ENCODE measurements at places on chromosomes 4 and X.

DNA sequence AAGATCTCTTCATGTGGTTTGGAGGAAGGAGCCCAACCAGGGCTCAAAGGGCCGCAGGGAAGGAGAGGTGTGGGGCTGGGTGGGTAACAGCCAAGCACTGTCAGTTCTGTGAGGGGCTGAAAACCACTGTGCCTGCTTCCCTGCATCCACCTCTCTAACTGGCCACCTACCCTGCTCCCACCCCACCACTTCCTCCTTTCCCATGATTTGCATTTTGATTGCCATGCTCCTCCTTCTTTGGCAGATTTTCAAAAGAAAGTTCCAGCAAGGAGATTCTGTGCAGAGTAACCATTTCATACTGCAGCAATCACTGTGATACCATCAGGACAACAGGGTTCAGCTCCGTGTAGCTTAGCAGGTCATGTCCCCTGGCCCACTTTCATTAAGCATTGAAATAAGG is 1.8 kb downstream of the ZNF674 start:
- no peak for DNase-seq

- no peak for DNase-seq
Observed at GRCh38 chrX:123392921-123393320, 208.8 kb downstream of the GRIA3 start.

DNA sequence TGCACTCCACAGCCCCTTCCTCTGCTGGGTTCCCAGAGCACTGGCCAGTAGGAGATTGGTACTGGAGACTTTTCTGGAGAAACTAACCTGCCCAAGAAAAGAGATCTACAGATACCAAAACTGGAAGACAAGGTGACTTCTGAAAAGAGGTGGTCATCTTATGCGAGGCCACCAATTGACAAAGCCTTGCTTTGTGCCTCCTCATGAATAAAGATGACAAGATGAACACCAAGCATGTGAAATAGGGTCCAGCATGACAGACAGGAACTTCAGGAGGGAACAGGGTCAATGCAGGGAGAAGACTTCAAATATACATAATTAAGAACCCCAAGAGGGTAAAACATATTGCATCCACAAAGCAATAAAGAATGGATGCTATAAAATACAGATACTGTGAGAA is 137.9 kb downstream of the APBB2 start:
- DNase-seq, result no peak

DNA sequence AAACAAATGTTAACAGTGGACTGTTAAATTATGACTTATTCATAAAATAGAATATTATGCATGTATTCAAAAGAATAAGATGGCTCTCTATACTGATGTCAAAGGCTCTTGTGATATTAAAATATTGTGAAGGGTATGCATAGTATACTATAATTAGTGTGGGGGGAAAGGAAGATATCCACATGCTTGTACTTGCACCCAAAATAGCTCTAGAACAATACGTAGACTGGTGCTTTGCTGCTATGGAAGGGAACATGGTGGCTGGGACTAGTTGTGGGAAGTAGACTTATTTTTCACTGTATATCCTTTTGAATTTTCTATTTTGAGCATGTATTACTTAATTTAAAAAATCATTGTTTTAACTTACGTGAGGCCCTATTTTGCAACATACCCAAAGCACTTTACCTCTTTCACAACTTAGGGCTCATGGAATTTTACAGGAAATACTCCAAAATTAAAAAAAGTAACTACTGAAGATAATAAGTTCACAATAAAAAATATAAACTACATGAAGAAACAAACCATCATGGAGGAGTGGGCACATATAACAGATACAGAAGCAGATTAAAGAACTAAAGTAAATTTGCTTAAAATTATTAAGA is 7.9 kb downstream of the PGRMC2 start:
- DNase-seq, result no peak

DNA sequence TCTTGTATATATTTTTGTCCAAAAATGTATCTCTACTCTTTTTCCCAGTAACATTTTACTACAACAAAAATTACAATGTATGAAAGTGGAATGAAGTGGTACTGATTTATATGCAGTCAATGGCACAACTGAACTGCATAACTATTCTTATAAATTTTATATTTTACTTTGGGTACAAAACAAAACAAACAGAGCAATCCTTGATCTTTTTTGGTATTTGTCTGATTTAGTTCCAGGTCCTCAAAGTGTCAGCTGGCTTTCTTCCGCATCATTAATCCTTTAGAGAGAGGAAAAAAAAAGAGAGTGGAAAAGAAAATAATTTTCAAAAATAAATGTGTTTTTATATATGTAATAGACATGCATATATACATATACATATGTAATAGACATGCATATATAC is 252.4 kb upstream of the SLIT2 start:
- peak; percentile 48 for DNase-seq

DNA sequence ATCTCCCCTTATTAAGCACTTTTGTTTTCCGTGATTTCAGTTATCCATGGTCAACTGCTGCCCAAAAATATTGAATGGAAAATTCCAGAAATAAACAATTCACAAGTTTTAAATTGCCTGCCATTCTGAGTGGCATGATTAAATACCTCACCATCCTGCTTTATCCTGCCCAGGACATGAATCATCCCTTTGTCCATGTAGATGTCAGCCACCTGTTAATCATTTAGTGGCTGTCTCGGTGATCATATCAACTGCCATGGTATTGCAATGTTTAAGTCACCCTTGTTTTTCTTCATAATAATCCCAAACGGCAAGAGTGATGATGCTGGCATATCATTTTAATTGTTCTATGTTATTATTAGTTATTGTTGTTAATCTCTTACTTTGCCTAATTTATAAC is 79.8 kb upstream of the LHFPL1 start:
- no peak for DNase-seq

- DNase-seq, result no peak
Observed at GRCh38 chrX:11273544-11273943, 19.7 kb upstream of the AMELX start.

DNA sequence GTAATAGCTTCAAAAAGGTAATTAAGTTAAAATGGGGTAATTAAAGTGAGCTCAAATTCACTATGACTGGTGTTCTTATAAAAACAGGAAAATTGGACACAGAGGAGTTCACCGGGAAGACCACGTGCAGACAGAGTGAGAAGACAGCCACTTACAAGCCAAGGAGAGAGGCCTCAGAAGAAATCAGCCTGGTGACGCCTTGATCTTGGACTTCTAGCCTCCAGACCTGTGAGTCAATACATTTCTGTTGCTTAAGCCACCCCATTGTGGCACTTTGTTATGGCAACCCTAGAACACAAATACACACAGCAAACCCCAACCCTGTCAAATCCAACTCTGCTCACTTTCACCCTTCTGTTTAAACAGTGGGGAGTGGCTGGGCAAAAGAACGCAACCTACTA is 4.1 kb upstream of the CD38 start:
- no peak for DNase-seq

DNA sequence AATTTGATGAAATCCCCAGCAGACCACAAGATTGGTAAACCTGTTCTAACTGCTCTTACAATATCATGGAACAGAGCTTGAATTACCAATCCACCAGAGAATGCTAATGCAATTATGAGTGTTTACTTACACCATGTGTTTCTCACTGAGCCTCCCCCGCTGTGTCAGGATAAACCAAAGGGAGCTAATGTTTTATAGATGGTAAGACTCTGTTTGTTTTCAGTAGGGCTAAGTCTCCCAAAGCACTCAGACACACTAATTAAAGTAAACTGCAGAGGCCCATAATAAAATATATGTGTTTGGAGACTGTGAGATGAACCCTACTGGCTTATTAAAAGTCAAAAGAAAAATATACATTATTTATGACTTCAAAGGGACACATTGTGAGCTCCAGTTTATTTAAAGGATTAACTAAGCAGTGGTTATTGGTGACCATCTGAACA is 261.7 kb upstream of the FAM241A start:
- peak; percentile 51 for DNase-seq

DNA sequence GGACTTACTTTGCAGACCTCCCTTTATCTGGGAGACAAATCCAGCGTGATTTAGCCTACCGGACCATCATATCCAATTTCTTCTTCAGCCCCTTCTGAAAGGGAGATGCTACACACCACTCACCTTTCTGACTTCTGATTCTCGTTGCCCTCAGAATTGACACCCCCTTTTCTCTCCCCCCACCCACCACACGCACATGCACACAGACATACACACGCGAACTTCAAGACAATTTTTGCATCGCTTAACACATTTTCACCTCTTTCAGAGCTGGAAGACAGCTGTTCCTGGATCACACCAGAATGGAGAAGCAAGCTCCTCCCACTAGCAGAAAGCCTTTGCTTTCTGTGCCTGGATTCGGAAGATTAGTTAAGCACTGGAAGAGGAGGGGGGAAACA is 1.0 kb upstream of the SNCA start:
- no peak for DNase-seq

DNA sequence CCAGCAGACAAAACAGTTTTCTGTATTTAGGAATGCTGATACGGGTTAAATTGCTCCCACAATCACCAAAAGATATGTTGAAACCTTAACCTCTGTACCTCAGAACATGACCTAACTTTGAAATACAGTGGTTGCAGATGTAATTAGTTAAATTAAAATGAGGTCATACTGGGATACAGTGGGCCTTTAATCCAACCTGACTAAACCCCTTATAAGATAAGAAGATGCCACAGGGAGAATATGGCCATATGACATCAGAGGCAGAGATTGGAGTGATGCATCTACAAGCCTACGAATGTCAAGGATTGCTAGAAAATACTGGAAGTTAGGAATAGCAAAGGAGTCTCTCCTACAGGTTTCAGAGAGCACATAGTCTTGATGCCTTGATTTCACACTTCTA is 32.1 kb upstream of the PARM1 start:
- DNase-seq, result no peak

DNA sequence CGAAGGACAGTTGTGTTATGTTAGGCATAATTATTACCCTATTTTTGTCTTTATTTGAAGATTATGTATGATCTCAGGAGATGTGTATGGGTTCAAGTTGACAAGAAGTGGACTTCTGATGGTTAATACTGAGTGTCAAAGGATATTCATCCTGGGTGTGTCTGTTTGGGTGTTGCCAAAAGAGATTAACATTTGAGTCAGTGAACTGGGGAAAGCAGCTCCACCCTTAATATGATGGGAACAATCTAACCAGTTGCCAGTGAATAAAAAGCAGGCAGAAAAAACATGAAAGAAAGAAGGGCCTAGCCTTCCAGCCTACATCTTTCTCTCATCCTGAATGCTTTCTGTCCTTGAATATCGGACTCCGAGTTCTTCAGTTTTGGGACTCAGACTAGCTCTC is 332.6 kb downstream of the DTHD1 start:
- no peak for DNase-seq

GRCh38 chr4:7333024-7333780 is 101.5 kb downstream of the PSAPL1 start:
- no peak for DNase-seq

- no peak for DNase-seq
Observed at GRCh38 chr4:7434766-7435150, at the start of gene PSAPL1. TSS of gene PSAPL1 (minus strand) at chr4:7434930. CDS start at chr4:7434879, 51 bp downstream.

- DNase-seq, result no peak
Observed at GRCh38 chr4:24971192-24971591, 58.4 kb upstream of the CCDC149 start.

- no peak for DNase-seq
Observed at GRCh38 chr4:25710637-25711036, 55.0 kb downstream of the SLC34A2 start.

DNA sequence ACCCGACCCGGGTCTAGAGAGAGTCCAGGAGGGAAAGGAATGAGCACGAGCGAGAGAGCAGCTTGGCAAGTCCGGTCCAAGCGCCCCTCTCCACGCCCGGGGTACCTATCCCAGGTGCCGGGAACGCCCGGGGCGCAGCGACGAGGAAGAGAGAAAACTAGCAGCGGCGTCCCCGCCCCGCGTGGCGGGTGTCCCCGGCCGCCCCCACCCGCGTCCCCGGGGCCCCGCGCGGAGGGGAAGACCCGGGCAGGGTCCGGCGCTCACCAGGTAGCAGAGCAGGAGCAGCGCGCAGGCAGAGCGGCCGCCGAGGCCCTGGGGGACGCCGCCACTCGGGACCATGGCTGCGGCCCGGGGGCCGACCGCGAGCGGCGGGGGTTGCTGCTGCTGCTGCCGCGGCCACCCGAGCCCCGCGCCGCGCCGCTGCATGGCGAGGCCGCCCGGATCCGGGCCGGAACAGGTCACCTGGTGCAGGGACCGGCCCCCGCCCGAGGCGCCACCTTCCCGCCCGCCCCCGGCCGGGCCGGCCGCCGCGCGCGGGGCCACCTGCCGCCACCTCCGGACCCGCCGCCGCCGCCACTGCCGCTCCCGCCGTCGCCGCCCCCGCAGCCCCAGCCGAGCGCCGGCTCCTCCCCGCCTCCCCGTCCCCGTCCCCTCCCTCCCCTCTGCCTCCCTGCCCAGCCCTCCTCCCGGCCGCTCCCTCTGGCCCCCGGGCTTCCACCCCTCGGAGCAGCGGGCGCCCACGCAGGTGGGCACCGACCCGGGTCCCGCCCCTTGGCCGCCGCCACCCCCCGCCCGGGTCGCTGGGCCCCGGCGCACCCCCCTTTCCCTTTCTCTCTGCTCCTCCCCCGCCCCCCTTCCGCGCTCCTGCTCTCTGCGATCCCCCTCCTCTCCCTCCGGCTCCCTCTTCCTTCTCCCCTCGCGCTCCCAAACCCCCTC is at the start of gene SEL1L3:
SEL1L3 (minus strand) TSS at position 578 of the 936 bp plus-strand sequence; CDS start at position 426, 152 bp downstream.
- DNase-seq, result no peak

DNA sequence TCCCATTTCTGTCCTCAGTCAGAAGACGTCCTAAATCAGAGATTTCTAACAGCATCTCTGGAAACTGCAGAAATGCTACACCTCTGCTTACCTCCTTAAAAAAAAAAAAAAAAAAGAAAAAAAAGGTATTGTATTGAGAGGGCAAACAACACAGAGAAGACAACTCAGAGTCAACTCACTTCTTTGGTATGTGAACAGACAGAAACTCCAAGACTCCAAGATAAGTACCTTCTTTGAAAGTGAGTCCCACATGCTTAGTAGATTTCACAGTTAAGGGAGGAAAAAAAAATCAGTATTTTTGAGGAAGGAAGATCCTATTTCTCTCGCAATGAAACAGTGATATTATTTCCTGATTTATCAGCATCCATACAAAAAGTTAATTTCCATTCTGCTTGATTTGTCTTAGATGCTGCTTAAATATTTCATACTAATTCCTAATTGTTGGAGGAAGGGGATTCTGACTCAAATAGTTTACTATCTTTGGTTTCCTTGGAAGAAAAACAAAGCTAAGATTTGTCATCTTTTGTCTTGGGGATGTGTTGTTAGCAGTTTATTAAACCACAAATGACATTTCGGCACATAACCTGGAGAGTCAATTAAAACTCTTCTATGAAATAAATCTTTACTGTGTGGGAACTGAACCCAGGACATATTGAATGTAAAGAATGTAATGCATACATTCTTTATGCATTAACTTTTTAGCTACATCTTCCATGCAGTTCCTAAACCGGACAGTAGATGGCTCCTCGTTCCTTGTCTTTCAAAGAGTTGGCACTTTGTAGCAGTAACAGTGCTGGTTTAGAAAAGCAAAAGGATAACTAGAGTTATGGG is 4.7 kb downstream of the RASGEF1B start:
- peak; percentile 95 for DNase-seq

- DNase-seq, result no peak
Observed at GRCh38 chr4:138409670-138410069, 167.5 kb upstream of the SLC7A11 start.

GRCh38 chrX:143378851-143379250 is 138.4 kb downstream of the SPANXN3 start:
- no peak for DNase-seq

- no peak for DNase-seq
Observed at GRCh38 chrX:154441564-154441963, 2.4 kb upstream of the FAM50A start.

Measured in eye (tissue), 1 donor.